WTC11 (cell line): ENCODE measurements at places on chromosomes 1 and 21.

DNA sequence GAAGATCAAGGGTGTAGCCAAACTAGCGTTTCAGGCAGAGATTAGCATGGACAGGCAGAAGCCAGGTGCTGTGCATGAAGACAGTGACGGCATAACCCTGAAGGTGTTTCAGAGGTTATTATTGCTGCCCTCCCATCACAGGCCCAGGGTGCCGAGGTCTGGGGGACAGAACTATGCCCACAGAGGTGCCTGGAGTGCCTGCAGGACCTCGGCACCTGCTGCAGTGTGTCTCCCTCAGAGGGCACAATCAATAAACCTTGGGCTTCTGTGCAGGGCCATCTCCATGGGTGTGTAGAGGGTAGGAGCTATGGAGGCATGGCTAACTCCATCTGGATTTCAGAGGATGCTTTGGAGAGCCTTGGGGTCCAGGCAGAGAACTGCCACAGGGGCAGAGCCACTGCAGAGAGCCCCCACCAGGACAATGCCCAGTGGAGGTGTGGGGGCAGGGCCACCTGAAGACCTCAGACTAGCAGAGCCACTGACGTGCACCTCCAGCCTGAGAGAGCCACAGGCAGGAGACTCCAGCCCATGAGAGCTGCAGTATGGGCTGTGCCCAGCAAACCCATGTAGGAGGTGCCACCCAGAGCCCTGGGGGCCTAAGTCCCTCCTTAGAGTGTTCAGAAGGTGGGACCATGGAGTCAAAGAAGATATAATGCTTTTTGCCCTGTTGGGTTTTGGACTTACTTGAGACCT, 5.7 kb upstream of the ABCG1 start:
- DNase-seq, result no peak

GRCh38 chr21:20728691-20729090, 269.5 kb upstream of the NCAM2 start:
- no peak for DNase-seq

- DNase-seq, result no peak
These were observed 566.1 kb downstream of the LTN1 start for GRCh38 chr21:28426545-28426944.

- no peak for DNase-seq
These were observed 19.0 kb downstream of the SLC37A1 start for GRCh38 chr21:42532466-42533181.

DNA sequence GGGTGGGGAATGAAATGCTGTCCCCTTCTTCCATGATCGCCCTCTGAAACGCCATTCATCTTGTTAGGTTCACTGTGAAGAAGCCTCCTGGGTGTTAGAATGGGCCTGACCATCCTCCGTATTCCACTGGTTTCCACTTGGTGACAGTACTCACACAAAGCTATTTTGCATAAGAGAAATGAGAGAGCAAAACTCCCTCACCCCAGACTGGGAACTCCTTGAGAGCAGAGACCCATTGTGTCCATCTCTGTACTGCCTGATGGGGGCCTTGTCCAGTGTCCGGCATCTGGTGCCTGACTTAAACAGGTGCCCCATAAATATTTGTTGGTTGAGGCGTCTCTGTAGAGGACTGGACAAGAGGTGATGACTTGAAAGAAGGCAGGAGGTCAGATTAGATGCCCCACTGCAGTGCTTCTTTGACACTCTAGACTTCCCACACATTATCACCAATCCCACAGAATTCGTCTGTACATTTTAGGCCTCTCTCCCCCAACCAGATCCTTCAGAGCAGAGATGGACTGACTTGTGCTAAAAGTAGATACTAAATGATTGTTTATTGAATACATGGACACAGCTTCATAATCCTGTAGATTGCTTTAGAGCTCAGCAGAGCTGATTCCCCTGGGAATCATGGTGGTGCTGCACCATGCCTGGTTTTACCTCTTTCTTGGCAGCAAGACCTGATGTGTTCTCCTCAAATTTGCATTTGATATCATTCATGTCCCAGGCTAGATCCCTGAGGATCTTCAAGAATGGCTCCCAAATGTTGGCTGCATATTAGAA, 22.4 kb upstream of the KCNA2 start:
- no peak for DNase-seq

DNA sequence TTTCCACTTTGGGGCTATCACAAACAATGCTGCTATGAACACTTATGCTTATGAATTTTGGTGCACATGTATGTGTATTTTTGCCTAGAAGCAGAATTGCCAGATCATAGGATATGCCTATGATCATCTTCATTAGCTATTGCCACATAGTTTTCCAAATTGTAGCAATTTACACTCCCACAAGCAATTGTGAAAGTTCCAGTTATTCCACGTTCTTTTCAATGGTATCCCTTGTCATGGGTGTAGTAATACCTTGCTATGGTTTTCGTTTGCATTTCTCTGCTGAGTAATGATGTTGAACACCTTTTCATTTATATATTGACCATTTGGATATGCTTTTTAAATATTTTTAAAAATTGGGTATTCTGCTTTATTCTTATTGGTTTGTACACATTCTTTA, 82.6 kb downstream of the MTR start:
- no peak for DNase-seq

GRCh38 chr1:14648896-14649855, 50.7 kb downstream of the KAZN start:
- no peak for DNase-seq

DNA sequence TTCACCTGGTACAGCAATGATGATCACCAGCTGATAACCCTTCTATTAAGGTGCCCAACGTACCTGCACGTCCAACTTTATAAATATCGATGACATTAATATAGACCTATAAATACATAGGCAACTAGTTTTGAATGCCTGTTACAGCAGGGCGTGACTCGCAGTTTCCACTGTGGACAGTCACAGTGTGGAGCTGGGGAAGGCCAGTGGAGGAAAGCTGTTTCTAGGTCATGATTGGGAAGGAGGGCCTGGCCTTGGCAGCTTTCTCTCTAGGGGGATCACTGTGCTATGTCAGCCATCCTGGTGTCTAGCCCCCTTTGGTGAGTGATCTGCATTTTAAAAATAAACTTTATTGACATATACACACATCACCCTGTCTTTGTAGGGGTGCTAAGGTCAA, 4.4 kb upstream of the PRDM15 start:
- no peak for DNase-seq

DNA sequence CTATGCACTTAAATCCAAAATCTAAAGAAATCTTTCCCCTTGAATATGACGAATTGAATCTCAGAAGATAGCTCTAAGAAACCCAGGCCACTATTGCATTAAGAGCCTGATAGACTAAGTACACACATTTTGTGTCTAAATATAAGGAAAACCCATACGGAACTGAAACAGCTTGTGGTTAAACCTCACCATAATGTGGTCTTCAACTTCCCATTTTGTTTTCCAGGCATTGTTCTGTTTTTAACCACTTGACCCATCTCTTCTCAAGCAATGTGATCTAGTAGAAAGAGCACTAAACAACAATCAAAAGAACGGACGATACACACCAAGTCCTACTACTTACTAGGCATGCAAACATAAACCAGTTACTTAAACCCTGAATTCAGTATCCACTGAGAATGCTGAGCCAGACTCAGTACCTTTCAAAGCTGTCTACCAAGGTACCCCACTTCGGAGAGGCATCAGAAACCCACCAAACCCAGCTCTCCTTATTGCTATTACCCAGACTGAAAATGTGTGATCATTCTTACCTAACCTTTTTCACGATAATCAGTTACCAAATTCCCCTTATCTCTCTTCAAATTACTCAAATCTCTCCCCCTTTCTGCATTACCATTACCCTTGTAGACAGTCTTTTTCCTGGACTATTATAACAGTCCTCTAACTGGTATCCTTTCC, 12.8 kb downstream of the OTUD7B start:
- no peak for DNase-seq

- DNase-seq, result no peak
These were observed 55.0 kb downstream of the NID1 start for GRCh38 chr1:236009857-236010256.

GRCh38 chr1:31637915-31638673, 6.6 kb downstream of the PEF1 start:
- no peak for DNase-seq

DNA sequence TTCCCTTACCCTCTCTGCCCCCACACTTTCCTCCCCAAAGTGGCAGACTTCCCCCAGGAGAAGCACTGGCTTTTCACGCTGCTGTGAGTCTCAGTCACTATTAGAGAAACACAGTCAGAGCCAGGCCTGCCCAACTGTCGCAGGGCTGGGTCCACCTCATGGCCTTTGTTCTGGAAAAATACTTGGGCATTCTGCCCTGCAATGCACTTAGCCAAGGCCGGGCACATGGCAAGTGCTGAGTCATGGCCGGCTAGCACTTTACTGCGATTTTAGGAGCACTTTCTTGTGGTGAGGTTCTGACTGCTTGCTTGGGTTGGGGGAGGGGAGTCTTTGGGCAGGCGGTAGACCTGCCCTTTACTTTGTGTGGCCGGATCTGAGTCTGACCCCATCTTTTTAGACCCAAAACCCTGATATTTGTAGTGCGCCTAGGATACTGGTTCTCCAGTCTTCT, 7.7 kb downstream of the EPHX1 start:
- no peak for DNase-seq
